Activated CD4-positive, alpha-beta T cell treated with anti-CD3 and anti-CD28 coated beads for 4 hours (primary cell): ENCODE measurements at places on chromosomes 2 and 18.

- DNase-seq, result no peak
Measured at GRCh38 chr18:61199171-61199848, 133.9 kb upstream of the CDH20 start.

DNA sequence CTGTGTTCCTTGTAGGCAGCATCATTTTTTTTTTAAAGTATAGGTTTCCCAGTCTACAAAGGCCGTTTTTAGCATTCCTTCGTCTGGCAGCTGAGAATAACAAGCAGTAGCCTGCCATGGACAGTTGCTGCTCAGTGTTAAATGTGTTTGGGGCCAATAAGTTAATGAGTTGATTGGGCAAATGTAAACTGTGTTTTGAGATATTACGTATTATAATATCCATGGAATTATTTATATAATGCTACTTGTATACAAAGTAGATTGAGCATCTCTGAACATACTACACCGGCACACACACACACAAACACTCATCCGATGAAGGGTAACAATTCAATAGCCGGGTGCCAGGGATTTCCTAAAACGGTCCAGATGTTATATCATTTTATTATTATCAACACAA, 97.2 kb downstream of the IRS1 start:
- no peak for DNase-seq

- peak; percentile 36 for DNase-seq
Measured at GRCh38 chr2:121648206-121649148, 785 bp downstream of the CLASP1 start.

GRCh38 chr2:150978053-150978452, 283.6 kb downstream of the RBM43 start:
- DNase-seq, result no peak

DNA sequence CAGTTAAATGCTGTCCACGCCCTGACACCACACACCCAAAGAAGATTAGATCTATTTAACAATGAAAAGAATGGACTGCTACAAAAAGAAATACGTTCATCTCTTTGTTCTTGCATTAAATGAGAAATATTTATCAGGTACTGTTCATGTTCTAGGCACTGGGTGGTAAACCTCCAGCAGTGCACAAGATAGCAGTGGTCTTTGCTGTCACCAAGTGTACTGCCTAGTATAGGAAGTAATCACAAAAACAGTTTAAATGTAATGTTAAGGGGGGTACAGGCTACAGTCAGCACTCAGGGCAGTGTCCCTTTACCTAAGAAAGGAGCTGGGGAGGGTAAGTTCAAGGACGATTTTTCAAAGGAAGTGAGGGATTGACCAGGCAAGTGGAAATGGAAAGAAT, 443.6 kb downstream of the PARD3B start:
- no peak for DNase-seq

- DNase-seq, result no peak
Measured at GRCh38 chr2:167980439-167980838, 267.0 kb downstream of the STK39 start.

DNA sequence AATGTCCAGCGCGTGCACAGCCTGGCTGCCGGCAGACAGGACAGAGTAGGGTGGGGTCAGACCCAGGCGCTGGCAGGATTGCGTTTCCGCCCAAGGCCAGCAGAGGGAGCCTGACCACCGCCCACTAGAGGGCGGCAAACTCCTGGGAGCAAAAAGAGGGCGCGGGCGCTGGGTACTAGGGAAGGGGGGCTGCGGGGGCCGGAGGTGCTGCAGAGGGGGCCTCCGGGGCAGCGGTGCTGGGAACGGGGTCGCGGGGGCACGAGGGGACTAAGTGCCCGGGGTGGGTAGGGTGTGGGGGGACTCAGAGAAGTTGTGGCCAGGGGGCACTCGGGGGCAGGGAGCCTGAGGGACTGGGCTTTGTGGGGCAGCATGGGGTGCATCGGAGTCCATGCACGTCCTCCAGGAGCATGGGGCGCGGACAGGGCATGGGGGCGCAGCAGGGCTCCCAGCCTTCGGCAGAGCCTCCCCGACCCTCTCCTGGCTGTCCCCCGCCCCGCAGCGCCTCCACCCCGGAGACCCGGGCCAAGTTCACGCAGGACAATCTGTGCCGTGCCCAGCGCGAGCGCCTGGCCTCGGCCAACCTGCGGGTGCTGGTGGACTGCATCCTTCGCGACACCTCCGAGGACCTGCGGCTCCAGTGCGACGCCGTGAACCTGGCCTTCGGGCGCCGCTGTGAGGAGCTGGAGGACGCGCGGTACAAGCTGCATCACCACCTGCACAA, 3.2 kb downstream of the TEKT4 start:
- DNase-seq, result peak; percentile 53

GRCh38 chr2:85804583-85804982, 50.8 kb downstream of the ATOH8 start:
- DNase-seq, result no peak

- DNase-seq, result peak; percentile 56
Measured at GRCh38 chr2:172931918-172932520, 143.6 kb upstream of the MAP3K20 start.

- DNase-seq, result no peak
Measured at GRCh38 chr2:164697688-164698461, 76.6 kb upstream of the GRB14 start.

DNA sequence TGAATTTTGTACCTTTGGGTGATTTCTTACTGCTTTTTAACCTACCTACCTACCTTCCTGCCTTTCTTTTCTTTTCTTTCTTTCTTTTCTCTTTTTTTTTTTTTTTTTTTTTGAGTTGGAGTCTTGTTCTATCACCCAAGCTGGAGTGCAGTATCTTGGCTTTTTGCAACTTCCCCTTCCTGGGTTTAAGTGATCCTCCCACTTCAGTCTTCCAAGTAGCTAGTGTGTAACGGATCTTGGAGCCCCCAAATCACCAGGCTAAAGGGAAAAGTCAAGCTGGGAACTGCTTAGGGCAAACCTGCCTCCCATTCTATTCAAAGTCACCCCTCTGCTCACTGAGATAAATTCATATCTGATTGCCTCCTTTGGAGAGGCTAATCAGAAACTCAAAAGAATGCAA, 61.3 kb downstream of the DDX18 start:
- no peak for DNase-seq

DNA sequence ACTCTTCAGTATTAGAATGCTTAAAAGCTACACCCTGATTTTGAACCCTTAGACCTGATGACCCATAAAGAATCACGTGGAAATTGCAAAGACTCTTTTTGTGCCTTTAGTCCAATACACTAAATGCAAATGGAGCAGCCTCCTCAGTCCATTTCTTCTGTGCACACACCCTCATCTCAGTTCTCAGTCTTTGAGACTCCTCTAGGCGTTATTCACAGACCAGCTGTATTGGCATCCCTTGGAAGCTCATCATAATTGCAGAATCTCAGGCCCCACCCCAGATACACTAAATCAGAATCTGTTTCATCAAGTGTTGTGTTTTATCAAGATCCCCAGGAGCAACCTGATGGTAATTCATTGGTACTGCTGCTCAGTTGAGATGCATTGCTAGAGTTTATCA, 335.0 kb upstream of the ATP5MC3 start:
- no peak for DNase-seq

DNA sequence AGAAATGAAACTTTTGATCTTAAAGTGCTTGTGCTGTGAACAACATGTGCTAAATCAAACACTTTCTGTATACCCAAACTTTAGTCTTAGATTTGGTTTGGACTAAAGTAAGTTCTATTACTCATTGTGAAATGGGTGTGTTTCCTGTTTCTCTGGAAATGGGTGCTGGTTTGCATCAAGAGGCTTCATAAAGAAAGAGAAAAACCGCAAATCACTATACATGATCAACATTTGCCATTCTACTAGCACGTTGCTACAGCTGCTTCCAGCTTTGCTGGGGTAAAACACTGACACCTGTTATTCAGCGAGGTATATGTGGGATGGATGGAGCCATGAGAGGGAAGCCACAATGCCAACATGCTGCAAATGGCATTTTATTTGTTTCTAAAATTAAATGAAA, 547.0 kb upstream of the ACVR2A start:
- peak; percentile 51 for DNase-seq

GRCh38 chr18:56661360-56662062, 10.4 kb downstream of the WDR7 start:
- no peak for DNase-seq

- no peak for DNase-seq
Measured at GRCh38 chr2:38598991-38599295, 3.8 kb downstream of the HNRNPLL start.

- DNase-seq, result no peak
Measured at GRCh38 chr2:26312471-26312870, 33.5 kb upstream of the SELENOI start.

GRCh38 chr2:154589514-154589913, 109.0 kb upstream of the KCNJ3 start:
- no peak for DNase-seq

DNA sequence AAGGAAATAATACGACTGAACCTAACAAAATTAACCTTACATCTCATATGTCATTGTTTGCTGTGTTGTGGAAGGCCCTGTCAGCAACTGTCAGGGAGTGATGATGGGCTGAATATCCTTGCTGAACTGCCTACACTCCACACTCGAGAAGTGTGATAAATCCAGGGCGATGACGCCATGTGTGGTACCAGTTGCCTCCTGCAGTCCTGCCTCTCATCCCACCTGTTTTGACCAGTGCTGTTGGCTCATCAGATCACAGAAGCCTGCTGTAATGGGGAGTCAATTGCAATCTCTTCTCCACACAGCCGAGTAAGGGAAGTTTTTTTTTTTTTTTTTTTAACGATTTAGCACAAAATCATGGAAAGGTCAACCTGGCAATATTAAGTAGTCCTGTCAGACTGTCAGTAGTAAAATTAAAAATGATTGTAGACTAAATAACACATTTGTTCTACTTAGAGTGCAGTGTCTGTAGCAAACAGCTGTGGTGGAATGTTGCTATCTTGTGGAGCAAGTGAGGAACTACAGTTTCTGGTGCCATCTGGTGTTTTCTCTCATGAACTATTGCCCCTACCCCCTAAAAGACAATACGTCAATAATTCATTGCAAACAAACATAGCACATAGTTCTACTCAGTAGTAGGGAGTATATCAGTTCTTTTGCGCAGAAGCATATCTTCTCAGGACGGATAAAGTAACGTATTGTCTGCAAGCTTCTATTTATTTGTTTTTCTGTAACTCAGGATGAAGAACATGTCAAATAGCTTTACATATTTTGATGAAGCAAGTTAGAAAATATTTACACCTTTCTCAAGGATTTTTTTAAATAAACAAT, 347.6 kb downstream of the CTNNA2 start:
- no peak for DNase-seq

DNA sequence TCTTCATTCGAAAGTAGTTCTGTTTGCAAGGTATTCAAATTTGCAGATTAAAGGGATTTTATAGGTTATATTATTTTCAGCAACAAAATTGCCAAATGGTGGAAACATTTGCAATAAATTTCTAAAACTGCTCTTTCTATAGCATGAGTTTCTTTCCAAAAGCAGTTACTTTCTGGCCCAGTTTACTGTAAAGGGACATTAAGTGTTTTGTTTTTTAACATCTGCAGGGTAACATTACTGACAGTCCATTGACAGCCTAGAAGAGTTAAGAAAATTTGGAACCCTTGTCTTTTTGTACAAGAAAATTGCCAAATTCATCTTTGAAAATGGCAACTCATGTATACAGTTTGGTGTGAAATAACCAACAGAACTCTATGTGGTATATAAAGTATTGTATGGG, 375.1 kb downstream of the SETBP1 start:
- DNase-seq, result no peak

DNA sequence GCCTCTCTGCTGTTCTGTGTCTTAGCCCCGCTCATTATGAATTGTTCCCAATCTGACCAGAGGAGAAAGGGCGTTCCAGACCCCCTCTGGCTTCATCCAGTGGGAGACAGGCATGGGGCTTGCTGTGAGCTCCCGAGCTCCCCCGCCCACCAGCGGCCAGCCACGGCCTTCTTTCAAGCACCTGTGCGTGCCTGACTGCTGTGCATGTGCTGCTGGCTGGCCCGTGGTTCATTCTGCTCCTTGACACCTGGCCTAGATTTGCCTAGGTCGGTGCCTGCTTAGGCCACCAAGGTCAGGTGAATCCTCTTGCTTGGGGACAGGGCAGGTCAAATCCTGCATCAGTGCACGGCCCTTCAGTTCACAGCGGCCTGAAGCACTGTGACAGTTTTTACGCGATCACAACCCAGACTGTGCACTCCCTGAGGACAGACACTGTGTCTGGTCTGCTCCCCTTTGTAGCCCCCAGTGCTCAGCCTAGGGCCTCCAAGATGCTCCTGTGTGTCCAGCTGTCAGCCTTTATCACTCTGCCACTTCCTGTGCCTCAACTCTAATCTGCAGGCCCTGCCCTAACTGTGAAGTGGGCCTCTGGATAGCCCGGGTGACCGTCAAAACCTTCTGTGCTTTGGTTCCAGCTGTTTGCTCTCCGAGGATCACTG, 3.6 kb upstream of the LPIN1 start:
- DNase-seq, result no peak

DNA sequence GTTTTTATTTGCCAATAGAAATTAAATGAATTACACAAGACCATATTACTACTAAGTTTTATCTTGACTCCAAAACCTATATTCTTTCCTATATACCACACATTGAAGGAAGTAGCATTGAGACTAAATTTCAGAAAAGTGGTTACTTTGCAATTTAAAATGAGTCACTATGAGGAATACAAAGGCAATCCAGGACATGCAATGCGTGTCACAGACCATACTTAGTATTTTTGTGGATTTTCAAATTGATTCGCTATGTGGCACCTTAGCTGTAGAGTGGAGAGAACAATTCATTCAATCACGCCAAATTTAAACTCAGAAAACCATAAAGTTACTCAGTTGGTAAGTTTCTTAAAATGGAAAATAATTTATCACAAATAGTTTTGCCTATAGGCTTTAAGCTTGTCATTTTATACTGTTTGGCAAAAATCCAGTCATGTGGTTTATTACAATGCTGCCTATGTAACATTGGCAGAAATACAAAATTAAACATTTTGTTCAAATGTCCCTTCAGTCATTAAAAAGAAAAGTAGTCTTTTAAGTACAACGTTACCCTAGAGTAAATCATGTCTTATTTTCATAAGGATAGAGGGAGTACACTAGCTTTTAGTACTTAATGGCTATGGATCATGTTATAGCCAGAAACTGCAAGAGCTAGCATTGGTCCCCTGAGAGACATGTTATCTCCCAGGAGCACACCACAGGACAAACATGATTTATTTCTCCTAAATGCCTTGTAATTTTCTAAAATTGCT, 222.8 kb upstream of the CDH7 start:
- no peak for DNase-seq

GRCh38 chr2:76579911-76580310, 869.2 kb upstream of the GCFC2 start:
- DNase-seq, result no peak

DNA sequence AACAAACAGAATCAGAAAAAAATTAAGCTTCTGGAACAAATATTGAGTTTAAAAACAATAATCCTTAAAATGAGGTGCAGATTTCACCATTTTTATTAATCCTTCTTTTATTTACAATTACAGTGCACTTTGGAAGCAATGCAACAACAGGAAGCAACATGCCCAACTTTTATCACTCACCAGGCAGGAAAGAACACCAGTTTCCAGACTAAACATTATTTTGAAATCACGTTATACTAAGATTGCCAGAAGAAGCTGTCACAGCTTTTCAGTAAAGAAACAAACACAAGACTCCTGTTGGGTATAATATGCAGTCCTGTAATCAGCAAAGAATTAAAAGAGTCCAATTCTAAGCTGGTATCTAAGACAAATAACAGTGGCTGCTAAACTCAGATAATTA, 137.9 kb upstream of the ZC3H15 start:
- DNase-seq, result no peak
